ENCODE measurements at places on chromosomes 12 and 14. TPM values are rescaled to one million over a fixed set of nuclear protein-coding genes. Genes with fewer than 3 reads are reported as not detected.

AQP6 gene
- not detected for total RNA-seq

PLA2G1B gene
- 1.2 TPM for total RNA-seq

PYGL gene
- 4.4 TPM for total RNA-seq

LRRC10 gene
- total RNA-seq, result 36.6 TPM

GRCh38 chr14:75871181-75871880 lies 110.5 kb downstream of the TGFB3 start:
- no peak overlapping the region for H3K27ac ChIP-seq
- H3K4me1 ChIP-seq, result peaks cover 28% of the 10 kb centered on the region
- H3K27me3 ChIP-seq, result no peaks in the 10 kb centered on the region
- no peaks in the 10 kb centered on the region for H3K36me3 ChIP-seq

- H3K4me1 ChIP-seq, result no peaks in the 10 kb centered on the region
- H3K27me3 ChIP-seq, result no peaks in the 10 kb centered on the region
- no peaks in the 10 kb centered on the region for H3K36me3 ChIP-seq
- no peak overlapping the region for H3K4me3 ChIP-seq
These were observed 151.1 kb upstream of the TBX3 start for GRCh38 chr12:114835031-114835430.

DNA sequence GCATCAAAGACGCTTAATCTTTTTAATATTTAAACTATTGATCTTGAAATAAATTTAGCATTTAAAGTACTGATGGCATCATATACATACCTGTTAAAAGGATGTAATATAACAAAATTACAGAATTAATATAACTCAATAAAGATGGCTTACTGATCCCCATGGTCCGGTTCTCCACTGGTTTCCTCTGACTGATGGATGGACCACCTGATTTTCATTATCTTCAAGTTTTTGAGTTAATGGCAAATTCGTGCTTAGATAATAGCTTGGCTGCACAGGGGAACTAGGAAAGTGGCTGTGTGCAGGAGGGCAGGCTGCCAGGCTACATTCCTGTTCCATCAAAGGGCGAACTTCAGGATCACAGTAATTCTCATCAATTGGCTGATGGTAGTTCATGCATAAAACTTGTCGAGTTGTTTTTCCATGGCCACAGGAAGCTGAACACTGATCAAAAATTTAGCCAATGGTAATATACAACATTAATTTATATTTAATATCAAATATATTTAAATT lies 123.9 kb downstream of the ADAMTS20 start:
- no peaks in the 10 kb centered on the region for H3K36me3 ChIP-seq
- H3K4me1 ChIP-seq, result no peaks in the 10 kb centered on the region
- no peaks in the 10 kb centered on the region for H3K27me3 ChIP-seq
- DNase-seq, result no peak
- no peak overlapping the region for H3K4me3 ChIP-seq
- H3K27ac ChIP-seq, result no peak overlapping the region

- DNase-seq, result peak; percentile 76
- H3K36me3 ChIP-seq, result no peaks in the 10 kb centered on the region
- H3K4me3 ChIP-seq, result no peak overlapping the region
- H3K27ac ChIP-seq, result no peak overlapping the region
- no peaks in the 10 kb centered on the region for H3K27me3 ChIP-seq
- peaks cover 2% of the 10 kb centered on the region for H3K4me1 ChIP-seq
These were observed 13.5 kb downstream of the SCNN1A start for GRCh38 chr12:6361834-6362233.

- H3K4me1 ChIP-seq, result peaks cover 76% of the 10 kb centered on the region
- peak overlapping the region; percentile 98 for H3K27ac ChIP-seq
These were observed 1.1 kb downstream of the HDAC7 start for GRCh38 chr12:47818467-47819137.

DNA sequence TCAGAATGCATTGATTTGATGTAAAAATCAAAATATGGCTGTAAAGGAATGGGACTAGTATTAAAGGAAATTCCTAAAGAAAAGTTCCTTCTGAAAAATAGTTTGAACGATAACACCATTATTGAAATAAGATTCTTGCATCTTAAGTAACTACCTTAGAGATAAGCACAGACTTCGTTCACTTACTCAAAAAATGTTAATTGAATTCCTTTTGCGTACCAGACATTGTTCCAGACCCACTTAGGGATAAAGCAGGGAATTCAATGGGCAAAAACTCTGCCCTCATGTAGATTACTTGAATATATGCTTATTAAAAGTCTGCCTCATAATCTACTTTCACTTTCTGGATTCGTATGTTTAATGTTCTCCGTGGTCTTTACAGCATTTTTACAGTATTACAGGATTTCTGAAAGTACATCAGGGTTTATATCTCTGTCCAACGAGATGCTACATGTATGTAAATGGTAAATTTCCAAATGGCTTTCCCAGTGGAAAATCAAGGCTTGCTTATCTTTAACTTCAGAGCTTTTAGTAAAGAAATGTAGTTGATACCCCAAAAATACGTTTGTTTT lies 213.7 kb downstream of the GXYLT1 start:
- no peak overlapping the region for H3K27ac ChIP-seq
- DNase-seq, result no peak
- no peaks in the 10 kb centered on the region for H3K36me3 ChIP-seq
- no peaks in the 10 kb centered on the region for H3K27me3 ChIP-seq

- no peak overlapping the region for H3K27ac ChIP-seq
- peak overlapping the region; percentile 47 for H3K4me3 ChIP-seq
- H3K36me3 ChIP-seq, result no peaks in the 10 kb centered on the region
- DNase-seq, result peak; percentile 28
These were observed 493.2 kb upstream of the GARIN6 start for GRCh38 chr12:99154216-99154982.

DNA sequence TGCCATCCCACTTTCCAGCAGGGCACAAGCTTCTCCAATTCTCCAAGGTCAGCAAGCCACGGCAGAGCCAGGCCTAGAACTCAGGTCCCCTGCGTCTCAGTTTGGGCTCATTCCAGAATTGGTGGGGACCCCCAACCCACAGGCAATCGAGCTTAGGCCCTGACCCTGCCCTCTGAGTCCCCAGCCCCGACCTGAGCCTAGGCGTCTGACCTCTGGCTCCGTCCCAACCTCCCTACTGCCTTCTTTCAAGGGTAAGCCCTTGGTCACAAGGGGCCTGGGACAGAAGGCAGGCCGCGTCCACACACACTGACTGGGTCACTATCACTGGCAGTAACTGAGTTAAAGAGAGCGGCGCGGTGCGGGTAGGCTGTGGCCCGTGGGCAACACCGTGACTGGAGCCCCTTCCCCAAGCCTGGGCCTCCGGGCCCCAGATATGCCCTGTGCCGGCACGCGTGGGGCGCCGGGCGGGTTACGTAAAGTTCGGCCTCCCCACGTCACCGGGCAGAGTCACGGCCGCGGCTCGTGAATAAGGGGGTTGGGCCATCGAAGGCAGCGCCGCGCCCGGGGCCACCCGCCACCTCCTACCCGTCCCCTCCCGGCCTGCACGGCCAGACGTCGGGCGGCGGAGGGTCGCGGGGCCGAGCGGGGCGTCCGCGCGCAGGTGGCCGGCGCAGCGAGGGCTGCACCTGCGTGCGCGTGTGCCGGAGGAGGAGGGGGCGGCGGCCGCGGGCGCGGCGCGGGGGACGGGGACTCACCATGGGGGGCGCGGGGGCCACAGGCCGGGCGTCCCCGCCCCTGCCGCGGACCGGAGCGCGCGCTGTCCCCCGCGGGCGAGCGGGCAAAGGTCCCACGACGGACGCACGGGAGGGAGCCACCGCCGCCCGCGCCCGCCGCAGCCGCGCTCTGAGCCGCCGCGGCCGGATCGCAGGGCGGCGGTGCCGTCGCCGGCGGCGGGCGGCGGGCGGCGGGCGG lies 516 bp downstream of the ANKRD9 start:
- no peaks in the 10 kb centered on the region for H3K36me3 ChIP-seq
- H3K27ac ChIP-seq, result peak overlapping the region; percentile 96
- H3K4me3 ChIP-seq, result peak overlapping the region; percentile 49
- peak; percentile 71 for DNase-seq
- peaks cover 13% of the 10 kb centered on the region for H3K4me1 ChIP-seq
- no peaks in the 10 kb centered on the region for H3K27me3 ChIP-seq

DNA sequence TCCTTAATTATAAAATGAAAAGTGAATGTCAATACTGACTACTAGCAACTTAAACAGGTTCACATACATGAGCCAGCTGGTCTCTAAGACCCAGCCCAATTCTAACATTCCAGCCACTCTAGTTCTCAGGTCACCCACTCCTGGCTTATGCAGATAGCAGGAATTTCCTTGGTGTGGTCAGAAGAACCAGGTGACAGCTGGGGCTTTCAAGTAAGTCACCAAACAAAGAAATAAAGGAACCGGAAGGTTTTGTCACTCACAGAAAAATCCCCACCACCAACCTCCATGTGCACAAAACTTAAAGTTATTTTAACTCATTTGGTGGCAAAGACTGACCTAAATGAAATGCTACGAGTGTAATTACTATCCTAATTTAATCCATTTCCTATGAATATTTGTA lies 129.6 kb upstream of the CDKN3 start:
- DNase-seq, result no peak

GRCh38 chr14:56903304-56903969 lies 93.2 kb upstream of the OTX2 start:
- H3K4me1 ChIP-seq, result no peaks in the 10 kb centered on the region
- H3K4me3 ChIP-seq, result no peak overlapping the region
- no peak overlapping the region for H3K27ac ChIP-seq
- peaks cover 4% of the 10 kb centered on the region for H3K27me3 ChIP-seq

DNA sequence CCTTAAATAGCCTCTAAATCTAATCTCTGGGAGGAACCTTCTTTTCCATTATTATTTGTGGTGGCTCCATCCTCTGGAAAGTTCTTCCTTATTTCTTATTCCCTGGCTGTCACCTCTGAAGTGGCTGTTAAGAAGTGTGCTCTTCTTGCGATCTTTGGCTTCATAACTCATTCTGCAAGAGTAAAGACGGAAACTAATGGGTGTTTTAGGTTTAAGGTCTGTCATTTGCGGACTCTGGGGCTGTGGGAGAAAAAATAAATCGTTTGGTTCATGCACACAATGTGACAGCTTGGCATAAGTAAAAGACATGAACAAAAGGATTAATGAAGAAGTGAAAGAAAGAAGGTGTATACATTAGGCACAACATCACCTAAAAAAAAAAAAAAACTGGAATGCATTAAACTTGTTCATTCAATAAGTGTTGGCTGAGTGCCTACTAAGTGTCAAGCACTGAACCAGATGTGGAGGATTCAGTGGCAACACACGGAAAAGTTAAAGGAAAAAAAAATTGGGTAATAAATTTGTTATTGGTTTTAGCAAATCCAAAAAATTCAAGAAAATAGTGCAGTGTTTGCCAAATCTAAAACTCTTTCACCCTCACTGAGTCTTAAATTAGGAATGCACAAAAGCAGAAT lies 99.5 kb downstream of the ERGIC2 start:
- H3K27me3 ChIP-seq, result no peaks in the 10 kb centered on the region
- peaks cover 7% of the 10 kb centered on the region for H3K4me1 ChIP-seq
- H3K27ac ChIP-seq, result no peak overlapping the region

- H3K4me3 ChIP-seq, result peak overlapping the region; percentile 24
- H3K4me1 ChIP-seq, result no peaks in the 10 kb centered on the region
- H3K27me3 ChIP-seq, result peaks cover 16% of the 10 kb centered on the region
These were observed 750 bp upstream of the DBX2 start for GRCh38 chr12:45051572-45052125.

Data from heart left ventricle (tissue), 16 donors.